Hypothalamus (tissue), 51 donors: ENCODE measurements at places on chromosomes 4 and X.

DNA sequence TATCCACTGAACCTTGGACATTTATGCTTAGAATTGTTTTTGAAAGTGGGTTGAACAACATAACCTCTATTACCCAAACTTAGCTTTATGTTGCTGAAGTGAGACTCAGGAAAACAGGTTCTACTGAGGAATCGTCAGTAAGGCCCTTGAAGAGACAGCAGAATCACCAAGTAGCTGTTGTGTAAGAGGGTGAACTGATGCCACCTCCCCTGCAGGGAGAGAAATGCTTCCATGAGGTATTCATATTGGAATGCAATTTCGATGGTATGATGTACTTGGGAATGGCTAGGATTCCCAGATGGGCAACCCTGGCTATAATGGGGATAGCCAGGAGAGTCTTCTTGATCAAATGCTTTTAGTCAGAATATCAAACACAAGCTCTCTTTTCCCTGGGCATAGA is 4.1 kb upstream of the SCRG1 start:
- DNase-seq, result no peak

DNA sequence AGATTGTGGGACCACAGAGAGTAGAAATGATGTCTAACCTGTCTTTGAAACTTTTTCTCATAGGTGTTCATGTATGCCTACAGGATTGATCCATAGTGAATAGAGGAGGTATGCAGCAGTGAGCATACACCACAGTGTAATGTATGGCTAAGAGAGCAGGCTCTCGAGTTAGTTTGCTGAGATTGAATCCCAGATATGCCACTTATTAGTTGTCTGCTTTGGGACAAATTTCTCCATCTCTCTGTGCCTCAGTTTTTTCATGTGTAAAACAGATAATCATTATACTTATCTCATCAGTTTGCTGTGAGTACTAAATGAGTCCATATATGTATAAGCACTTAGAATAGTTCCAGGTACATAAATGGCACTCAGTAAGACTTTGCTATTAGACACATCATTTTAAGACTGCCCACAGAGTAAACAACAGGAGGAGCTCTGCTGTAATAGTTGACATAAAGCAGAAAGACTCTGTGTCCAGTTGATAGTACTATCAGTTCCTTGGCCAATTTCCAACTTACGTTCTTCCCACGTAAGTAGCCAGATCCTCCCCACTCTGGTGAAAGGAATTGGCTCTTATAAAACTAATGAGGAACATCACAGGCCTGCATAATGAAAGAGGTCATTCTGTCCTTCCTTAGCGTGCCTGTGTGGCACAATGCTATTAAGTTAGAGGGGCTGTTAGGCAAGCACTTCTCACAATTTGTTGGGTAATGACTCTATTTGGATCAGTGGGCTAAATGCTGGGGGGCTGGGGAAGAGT is 20.7 kb upstream of the RNF150 start:
- DNase-seq, result no peak

- no peak for DNase-seq
These were observed 360.7 kb downstream of the BMPR1B start for GRCh38 chr4:95118497-95118896.

GRCh38 chr4:185020863-185021761 is 2.8 kb downstream of the HELT start:
- no peak for DNase-seq

GRCh38 chr4:113732967-113733527 is 28.5 kb downstream of the CAMK2D start:
- DNase-seq, result no peak

GRCh38 chr4:113162089-113162488 is 112.6 kb downstream of the ANK2 start:
- no peak for DNase-seq

- no peak for DNase-seq
These were observed 6.1 kb downstream of the APLN start for GRCh38 chrX:129648514-129649267.

DNA sequence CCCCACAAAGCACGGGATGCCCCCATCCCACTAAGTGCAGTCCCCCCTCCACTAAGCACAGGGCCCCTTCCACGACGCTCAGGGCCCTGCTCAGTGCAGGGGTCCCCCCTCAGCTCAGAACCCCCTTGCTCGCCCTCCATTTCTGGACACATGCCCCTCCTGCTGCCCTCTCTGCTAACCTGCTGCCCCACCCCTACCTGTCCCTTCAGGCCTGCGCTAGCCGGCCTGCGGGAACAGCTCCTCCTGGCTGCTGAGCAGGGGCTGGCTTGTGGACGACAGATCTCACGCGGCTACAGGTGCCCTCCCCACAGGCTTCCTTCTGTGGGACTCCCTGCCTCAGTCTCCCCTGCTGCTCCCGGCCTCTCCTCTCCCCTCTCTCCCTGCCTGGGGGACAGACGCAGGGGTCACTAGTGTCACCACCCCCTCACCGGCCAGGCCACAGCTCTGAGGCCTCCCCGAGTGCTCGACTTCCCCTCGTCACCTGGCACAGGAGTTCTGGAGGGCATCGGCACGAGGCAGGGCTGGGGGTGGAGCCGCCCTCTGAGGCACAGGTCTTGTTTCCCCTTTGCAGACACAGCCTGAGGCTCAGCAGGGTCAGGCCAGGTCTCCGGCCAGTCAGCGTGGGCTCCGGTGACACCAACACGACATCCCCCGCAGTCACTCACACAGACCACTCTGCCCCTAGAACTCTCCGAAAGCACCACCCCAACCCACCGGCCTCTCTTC is 21.6 kb downstream of the GAK start:
- DNase-seq, result no peak

- DNase-seq, result no peak
These were observed 98.2 kb downstream of the PJA1 start for GRCh38 chrX:69066966-69067525.

DNA sequence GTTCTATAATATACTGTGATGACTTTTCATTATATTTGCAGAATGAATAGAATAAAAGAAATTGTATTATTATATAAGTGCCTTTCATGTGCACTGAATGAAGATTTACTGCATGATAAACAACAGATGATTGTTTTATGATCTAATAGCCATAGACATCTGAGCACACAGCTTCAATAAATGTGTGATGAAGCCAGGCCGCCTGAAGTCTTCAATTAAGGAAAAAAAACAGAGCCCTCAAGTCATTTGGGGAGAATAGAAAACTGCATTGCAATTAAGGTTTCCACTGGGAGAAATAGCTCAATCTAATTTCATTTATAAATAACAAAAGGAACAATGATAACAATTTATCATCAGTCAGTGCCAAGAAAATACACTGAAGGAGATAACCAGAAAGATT is 955.2 kb downstream of the FSTL5 start:
- DNase-seq, result no peak

- no peak for DNase-seq
These were observed 186.3 kb downstream of the C4orf33 start for GRCh38 chr4:129282293-129282692.

DNA sequence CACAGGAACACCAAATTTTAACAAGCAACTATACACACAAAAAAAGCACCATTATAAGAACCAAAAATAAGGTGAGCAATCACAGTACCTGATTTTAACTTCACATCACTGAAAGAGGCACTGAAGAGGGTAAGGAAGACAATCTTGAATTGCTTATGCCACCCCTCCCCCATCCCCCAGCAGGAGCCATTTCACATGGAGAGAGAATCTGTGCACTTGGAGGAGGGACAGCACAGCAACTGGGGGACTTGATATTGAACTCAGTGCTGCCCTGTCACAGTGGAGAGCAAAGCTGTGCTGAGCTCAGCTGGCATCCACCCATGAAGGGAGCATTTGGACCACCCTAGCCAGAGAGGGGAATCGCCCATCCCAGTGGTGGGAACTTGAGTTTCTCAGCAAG is 56.0 kb downstream of the NUDT11 start:
- no peak for DNase-seq

GRCh38 chrX:134948333-134949241 is 42.2 kb upstream of the SMIM10 start:
- DNase-seq, result no peak
